Brain (organoid and tissue), 16 donors: ENCODE measurements at places on chromosomes 3 and 15.

GRCh38 chr3:161500068-161500796, 3.6 kb downstream of the OTOL1 start:
- peak; percentile 30 for DNase-seq

DNA sequence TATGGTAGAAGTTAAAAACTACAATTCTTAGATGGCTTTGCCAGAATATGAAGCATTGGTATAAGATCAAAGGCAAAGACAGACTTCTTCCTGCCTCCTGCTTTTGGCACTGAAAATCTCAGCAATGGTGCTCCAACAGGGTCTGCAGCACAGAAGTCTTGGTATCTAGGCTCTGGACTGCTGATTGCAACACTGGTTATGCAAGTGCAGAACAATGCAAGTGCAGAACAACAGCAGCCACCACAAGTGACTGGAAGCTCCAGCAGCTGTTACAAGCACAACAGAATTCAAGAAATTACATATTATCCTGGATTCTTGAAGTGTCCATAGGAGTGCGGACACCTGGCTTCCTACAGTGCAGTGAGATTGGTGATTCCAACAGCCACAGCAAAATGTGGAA, 33.7 kb downstream of the ZBTB20 start:
- no peak for DNase-seq

DNA sequence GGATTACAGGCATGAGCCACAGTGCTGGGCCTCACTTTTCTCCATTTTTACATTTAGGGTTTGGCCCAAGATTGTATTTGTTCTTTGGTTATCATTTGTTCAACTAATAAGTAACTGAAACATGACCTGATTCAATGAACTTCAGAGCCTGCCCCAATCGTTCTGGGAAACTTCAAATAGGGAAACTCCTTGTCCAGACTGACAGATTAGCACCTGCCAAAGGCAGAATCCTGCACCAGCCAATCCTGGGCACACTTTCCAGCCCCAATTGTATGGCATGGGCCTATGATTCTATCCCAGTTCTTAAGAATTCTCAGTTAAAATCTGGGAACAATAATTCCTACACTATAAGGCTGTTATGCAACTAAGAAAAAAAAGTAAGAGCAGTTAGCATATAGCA, 18.3 kb upstream of the RAB43 start:
- DNase-seq, result no peak

DNA sequence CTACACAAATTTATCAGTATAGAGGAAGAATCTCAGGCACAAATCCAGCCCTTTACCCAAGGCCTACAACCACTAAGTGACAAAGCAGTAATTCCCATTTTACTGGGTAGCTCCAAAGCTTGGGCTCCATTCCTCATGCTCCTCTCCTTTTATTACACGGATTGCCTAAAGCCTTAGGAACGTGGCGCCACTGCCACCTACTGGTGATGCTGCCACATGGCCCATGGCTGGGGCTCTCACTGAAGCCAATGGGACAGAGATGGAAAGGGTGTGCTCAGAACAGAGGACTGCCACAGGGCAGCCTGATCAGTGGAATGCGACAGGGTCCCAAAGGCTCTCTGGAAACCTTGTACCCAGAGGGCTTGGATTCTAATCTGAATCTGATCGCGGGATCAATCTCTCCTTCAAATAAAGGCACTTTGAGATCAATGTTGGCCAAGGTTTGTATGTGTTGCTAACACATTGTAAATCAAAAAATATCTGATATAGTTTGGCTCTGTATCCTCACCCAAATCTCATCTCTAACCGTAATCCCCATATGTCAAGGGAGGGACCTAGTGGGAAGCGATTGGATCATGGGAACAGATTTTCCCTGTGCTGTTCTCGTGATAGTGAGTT, 33.5 kb upstream of the LYZL4 start:
- peak; percentile 93 for DNase-seq

- DNase-seq, result no peak
These were observed 345.6 kb upstream of the THBS1 start for GRCh38 chr15:39235084-39235795.

- no peak for DNase-seq
These were observed 72.3 kb downstream of the PIAS1 start for GRCh38 chr15:68126396-68126795.

DNA sequence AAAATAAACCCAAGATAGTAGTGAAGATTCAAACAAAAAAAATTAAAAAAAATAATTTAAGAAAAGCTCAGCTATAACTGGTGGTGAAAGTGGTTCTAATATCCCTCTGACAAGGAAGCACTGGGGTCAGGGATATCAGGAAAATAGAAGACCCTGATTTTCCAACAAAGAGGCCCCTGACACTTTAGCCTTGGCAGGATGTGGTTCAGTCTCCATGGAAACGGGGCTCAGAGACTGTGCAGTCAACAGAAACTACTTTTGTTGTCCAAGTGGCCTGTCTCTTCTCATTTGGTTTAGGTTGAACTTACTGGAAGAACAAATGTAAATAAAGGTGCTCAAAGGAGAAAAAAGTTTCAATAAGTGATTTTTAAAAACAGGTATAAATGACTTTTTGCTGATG, 27.2 kb downstream of the INTS14 start:
- peak; percentile 37 for DNase-seq

- DNase-seq, result no peak
These were observed 16.9 kb upstream of the CSPG4 start for GRCh38 chr15:75729326-75730069.

GRCh38 chr3:150545419-150546225, 674 bp downstream of the SERP1 start:
- peak; percentile 49 for DNase-seq

DNA sequence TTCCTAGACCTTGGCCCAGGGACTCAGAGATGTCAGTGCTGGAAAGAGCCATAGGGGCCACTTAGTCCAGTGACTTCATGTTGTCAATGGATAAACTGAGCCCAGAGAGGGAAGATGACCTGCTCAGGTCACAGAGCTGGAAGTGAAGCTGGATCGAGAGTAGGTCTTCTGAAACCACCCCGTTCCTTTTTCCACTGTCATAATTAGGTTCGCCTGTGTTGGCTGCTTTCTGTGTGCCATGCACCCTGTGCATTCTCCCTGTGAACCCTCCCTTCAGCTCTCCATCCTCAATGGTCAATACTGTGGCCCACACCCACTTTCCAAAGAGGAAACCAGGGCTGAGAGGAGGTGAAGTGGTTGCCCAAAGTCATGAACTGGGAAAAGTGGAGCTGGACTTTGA, 74.8 kb downstream of the CCR1 start:
- DNase-seq, result no peak

- DNase-seq, result peak; percentile 67
These were observed 33.6 kb downstream of the BTD start for GRCh38 chr3:15635121-15635661.

GRCh38 chr15:51133140-51133765, 38.5 kb upstream of the TNFAIP8L3 start:
- no peak for DNase-seq

DNA sequence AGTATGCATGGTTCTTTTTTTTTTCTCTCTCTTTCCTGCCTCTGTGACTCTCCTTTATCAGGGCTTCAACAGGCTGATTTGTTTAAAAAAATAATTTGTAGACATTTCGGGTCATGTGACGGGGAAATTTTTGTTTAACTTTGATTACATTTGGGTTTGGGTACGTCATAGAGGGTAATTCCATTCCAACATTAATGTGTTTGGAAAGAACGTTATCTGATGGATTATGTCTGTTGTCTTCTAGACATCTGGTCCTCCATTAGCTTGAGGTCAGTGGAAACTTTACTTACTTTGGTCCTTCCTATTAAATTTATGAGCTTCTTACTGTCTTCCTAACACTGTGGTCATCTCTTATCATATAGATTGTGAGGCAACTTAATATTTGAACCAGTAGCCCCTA, 80.9 kb downstream of the STT3B start:
- no peak for DNase-seq

DNA sequence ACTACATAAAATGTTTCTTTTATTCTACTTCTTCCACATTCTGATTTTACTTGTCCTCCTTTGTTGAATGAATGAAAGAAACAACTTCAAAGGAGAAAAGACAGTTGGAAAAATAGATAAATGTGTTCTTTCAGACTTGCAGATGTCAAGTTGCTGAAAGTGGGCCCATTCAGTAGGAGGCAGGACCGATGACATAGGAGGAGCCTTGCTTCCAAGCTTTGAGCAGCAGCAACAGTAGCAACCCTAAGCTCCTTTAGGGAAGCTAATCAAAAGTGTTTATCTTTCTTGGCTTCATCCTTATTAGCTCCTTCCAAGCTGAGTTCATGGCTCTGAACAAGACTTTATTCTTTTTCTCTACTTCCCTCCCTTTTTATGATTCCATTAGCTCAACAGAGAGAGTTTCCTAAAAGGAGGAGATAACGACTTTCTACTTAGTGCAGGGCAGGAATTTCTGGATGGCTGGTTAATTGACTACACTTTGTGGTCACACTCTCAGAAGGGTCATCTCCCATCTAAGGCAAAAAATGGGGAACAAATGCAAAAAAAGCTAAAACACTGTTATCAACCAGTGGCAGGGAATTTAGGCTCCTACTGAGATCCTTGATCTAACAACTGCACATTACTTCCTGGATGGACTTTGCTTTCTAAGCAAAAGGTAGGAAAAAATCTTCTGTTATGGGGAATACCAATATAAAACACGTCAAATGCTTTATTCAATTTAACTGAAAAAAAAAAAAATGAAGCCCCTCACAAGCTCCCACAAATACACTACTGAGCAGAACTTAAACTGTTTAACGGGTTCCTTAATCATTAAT, 4.8 kb downstream of the MORC1 start:
- DNase-seq, result no peak

DNA sequence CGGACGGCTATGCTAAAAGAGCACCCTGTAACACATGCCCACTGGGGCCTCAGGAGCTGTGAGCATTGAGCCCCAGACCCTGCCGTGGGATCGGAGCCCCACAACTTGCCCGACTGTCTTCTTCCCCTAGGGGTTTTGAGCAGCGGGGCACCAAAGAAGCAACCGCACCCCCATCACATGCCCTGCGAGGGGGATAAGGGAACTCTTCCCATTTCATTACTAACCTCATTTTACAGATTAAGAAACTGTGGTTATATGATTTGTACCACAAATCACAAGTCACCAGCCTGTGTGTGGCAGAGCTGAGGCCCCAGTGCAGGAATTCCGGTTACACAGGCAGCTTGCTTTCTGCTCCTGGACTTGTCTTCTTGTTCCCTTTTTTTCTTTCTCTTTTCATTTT, 86.2 kb downstream of the CD47 start:
- no peak for DNase-seq

- no peak for DNase-seq
These were observed 31.4 kb downstream of the ACAA1 start for GRCh38 chr3:38105525-38105924.

GRCh38 chr3:129343643-129344360, 65.1 kb downstream of the HMCES start:
- no peak for DNase-seq

DNA sequence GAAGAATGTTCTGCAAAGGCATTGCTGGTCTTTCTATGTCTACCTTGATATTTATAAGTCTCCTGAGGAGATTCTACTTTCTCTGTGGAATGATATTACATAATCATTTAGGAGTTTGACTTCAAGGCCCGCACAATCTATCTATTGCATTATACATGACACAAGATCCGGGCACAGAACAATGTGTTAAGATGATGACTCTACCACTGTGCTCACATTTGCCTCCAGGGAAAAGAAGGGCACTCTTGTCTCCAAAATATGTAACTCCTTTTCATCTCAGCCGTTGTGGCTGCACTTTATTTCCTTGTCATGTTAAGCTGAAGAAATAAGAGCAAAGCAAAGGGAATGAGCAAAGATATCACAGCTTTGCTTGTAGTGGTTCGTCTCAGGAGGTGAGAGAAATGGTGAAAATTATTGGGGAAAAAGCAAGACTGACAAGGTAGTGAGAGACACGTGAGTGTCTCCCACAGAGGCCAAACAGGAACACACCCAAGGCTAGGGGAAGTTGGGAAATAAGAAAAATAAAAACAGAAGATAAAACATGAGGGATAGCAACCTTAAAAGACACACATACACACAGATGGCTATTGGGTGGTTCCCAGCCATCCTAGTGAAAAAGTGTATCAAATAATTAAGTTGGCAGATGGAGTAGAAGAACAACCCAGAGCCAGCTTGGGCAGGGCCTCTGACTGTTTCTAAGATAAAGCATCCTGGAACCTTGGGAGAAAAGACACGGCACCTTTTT, 184.3 kb downstream of the P3H2 start:
- no peak for DNase-seq

GRCh38 chr15:99509686-99510461, 55.9 kb upstream of the MEF2A start:
- no peak for DNase-seq

- DNase-seq, result no peak
These were observed 96.2 kb downstream of the CLSTN2 start for GRCh38 chr3:140031170-140031569.

DNA sequence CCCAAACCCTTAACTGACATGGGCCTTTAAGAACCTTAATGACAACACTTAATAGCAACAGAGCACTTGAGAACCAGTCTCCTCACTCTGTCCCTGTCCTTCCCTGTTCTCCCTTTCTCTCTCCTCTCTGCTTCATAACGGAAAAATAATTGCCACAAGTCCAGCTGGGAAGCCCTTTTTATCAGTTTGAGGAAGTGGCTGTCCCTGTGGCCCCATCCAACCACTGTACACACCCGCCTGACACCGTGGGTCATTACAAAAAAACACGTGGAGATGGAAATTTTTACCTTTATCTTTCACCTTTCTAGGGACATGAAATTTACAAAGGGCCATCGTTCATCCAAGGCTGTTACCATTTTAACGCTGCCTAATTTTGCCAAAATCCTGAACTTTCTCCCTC, 49.9 kb downstream of the PGPEP1L start:
- no peak for DNase-seq

DNA sequence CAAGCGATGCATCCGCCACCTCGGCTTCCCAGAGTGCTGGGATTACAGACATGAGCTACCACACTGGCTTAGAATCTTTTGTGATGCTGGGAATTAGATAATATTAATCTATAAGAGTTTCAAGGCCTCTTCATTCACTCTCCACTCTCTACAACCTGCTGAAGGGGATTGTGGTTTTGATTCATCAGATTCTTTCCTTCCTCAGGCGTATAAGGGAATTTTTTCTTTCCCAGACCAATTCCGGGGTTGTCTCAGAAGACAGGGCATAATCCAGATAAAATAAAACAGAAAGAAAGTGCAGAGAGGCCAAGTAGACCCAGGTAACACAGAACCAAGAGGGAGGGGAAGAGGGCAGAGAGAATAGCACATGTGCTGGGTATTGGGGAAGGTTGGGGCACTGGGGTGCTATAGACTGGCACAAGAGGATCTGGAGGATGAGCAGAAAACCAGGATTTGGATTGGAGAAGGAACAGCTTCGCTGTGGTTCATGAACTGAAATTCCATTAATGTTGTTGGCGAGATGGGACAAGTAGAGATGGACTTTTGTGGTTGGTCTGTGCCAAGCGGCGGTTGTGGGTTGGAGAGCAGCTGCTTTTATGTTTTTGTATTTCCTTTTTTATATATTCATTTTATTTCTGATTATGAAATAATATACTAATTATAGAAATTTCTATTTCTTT, 12.8 kb downstream of the ARL6IP5 start:
- DNase-seq, result no peak

DNA sequence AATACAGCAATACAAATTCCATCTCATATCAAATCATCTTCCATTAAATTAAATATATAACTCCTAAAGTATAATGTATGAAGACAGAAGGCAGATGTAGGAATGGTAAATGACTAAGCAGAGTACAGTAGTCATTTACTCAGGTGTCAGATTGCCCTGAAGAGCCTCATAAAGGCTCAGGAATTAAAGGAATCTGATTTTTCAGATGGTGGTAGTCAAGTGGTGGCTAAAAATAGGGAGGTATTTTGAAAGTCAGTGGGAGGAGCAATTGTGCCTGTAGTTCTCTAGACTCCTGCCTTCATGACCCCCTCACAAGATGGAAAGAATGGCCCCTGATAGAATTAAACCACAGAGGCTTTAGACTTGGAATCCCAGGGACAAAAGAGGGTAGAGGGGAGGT, 142.7 kb upstream of the SYNPR start:
- no peak for DNase-seq
